ENCODE measurements at places on chromosomes 4 and X.

GRCh38 chr4:171334549-171334948, 478.7 kb upstream of the GALNTL6 start:
- no peak for DNase-seq

DNA sequence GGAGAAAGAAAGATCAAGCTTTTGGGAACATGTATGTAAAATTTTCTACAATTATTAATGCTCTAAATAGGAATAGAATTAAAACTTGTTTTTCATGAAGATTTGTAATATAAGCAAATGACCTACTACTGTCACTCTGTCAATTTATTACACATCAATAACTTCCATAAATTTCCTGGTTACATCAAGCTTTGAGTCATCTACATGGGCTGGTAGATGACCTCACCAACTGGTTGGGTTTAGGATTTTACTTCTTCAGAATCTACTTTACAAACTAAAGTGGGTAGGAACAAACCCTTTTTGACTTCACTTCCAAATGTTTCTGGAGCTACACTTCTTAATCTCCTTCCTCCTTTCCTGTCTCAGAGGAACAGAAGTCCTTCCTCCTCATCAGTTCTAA, 12.0 kb upstream of the LRAT start:
- peak; percentile 5 for DNase-seq

- DNase-seq = no peak
These were observed 50.0 kb downstream of the SLC39A8 start for GRCh38 chr4:102295153-102295862.

- no peak for DNase-seq
These were observed 48.5 kb downstream of the KLHL8 start for GRCh38 chr4:87171944-87172343.

DNA sequence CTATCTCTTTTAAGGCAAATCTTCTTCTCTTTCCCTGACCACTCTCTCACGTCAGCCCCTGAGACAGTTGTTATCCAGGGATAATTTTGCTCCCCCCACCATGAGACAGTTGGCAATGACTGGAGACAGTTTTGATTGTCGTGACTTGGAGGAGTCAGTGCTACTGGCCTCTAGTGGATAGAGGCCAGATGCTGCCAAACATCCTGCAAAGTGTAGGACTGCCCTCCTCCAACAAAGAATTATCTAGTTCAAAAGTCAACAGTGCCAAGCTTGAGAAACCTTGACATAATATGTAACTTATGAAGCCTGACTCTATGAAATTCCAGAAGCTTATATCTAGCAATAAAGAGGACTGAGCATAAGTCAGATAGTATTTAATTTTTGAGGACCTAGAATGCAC, 502.1 kb upstream of the IGFBP7 start:
- peak; percentile 5 for DNase-seq

- DNase-seq = no peak
These were observed 11.9 kb downstream of the BMX start for GRCh38 chrX:15512401-15512965.

GRCh38 chr4:73862322-73862721, 6.9 kb upstream of the CXCL1 start:
- DNase-seq = no peak

- peak; percentile 1 for DNase-seq
These were observed 732.5 kb upstream of the AGA start for GRCh38 chr4:178174756-178175155.

GRCh38 chrX:119482041-119482440, 13.8 kb downstream of the SLC25A5 start:
- DNase-seq = no peak

GRCh38 chr4:169256101-169256612, 14.6 kb downstream of the SH3RF1 start:
- DNase-seq = no peak

- DNase-seq = no peak
These were observed 31.8 kb upstream of the MAGEA4 start for GRCh38 chrX:151880895-151881294.

GRCh38 chr4:32462944-32463343, 1742.8 kb downstream of the PCDH7 start:
- DNase-seq = peak; percentile 66

GRCh38 chr4:128800701-128801284, 8.7 kb upstream of the JADE1 start:
- DNase-seq = no peak

GRCh38 chr4:169975131-169975837, 50.9 kb downstream of the MFAP3L start:
- DNase-seq = no peak

GRCh38 chr4:76606645-76607265, 171.7 kb downstream of the SHROOM3 start:
- DNase-seq = no peak

- no peak for DNase-seq
These were observed 842.1 kb upstream of the INTU start for GRCh38 chr4:126790633-126791032.

DNA sequence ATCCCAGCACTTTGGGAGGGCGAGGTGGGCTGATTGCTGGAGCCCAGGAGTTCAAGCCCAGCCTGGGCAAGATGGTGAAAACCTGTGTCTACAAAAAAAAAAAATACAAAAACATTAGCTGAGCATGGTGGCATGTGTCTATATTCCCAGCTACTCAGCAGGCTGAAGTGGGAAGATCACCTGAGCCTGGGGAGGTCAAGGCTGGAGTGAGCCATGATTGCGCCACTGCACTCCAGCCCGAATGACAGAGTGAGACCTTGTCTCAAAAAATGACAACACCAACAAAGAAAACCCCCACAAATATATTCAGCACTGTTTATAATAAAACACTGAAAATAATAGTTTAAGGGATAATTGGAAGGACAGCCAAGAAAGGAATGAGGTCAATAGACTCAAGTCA, 3.6 kb upstream of the ELOVL6 start:
- DNase-seq = no peak

DNA sequence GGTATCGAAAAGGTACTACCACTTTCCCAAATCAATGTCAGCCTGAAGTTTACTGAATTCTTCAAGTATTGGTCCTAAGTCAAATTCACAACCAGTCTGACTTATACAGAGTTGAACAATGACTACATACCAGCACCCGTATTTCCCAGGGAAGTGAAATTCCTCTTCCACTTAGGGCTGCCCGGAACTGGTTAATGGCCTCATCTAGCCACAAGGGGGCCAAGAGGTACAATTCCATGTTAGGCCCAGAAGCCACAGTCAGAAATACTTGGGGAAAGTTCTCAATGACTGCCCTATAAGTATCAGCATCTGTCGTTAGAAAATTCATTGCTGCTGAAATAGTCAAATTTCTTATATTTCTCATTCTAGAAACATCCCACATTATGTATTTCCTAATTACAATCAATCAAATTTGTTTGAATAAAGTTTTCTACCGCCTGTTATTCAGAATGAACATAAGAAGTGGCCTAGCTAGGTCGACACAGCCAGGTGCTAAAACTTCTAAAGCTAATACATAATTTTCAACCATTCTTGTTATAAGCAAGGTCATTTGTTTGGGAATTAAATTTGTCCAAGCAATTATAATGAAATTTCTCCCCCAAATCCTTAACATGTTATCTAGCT, 5.6 kb upstream of the PCDH7 start:
- DNase-seq = peak; percentile 83

DNA sequence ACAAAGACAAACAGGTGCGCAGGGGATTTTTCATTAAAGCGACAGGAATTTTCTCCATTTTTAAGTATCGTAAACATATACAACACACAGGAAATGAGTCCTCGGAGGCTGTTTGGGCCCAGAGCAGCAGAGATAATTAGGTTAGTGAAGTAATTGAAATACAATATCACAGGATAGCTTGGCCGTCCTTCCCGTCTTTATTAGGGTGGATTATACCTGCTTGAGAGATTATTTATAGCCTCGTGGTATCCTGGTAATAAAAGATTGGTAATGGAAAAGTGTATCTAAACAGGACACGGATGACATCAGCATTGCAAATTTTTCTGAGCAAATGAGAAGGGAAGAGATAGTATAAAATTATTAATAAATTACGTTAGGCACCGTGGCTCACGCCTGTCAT, 68.2 kb downstream of the CRLF2 start:
- no peak for DNase-seq

GRCh38 chr4:123974386-123975149, 578.0 kb downstream of the SPRY1 start:
- DNase-seq = no peak

GRCh38 chr4:55183926-55184599, 58.7 kb upstream of the KDR start:
- DNase-seq = peak; percentile 68

DNA sequence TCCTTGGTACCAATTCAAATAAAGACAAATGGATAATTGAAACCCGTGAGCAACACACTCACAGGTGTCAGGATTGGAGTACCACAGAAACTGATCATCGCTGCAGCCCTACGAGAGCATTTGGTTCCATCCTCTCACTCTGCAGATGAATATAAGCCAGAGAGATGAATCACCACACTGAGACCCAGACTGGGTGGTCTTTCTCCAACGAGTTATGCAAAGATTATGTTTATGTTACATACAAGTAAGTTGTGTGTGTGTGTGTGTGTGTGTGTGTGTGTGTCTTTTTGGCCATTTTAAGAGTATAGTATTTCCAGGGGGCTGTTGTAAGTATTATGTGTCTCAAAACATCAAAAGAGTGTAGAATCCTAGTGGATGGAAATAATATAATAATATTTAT, 329.5 kb upstream of the ZFP42 start:
- DNase-seq = no peak

- DNase-seq = no peak
These were observed 76.7 kb upstream of the ARHGAP24 start for GRCh38 chr4:85398276-85398675.

DNA sequence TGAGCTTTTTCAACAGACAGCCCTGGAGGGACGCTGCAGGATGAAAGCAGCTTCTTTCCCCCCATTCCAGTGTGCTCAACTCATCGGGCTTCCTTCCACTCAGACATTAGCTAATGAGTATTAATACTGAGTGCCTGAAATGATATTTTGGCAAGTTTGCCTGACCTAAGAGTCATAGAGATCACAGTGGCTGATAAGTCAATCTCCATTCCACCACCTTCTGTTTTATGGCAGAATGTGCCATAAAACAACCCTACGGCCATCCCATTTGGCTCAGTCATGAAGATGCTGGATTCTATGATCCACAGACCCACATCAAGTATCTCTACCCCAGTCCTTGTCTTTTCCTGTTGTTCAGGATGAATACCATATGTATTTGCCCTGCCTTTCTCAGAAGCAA, 48.3 kb upstream of the MAB21L2 start:
- no peak for DNase-seq

GRCh38 chr4:17173300-17173699, 274.9 kb upstream of the LDB2 start:
- peak; percentile 9 for DNase-seq

DNA sequence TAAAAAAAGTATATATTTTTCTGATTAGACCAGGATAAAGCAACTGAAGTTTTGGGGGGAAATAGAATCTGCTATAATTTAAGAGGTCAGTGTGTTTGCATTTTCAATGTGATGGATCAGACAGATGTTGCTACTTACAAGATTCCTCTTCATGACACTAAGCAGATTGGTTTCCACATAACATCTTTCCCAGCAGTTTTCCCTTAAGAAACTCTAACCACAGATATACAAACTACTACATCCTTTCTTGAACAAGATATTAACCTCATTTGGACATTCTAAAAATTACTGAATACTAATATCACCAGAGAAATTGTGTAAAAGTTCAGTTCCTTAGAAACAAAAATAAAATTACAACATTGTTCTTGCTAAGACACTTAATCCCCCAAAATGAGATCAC, 106.7 kb upstream of the GUCY1A1 start:
- no peak for DNase-seq

DNA sequence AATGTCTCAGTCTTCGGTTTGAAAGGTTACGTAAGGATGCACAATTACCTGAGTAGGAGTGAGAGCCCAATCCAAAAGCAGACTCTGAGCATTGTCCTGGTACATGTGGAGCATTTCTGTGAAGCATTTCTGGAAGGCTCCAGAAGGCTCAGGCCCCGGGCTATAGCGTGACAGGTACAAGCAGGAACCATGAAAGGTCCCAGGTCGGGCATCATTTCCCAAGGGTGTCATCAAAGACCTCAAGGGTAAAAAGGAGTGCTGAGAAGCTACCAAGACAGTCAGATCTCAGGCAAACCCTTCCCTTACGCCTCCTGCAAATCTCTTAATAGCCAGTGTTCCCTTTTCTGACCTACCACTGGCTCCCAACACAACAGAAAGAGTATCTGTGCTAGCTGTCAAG, 30.8 kb downstream of the GPC4 start:
- no peak for DNase-seq

DNA sequence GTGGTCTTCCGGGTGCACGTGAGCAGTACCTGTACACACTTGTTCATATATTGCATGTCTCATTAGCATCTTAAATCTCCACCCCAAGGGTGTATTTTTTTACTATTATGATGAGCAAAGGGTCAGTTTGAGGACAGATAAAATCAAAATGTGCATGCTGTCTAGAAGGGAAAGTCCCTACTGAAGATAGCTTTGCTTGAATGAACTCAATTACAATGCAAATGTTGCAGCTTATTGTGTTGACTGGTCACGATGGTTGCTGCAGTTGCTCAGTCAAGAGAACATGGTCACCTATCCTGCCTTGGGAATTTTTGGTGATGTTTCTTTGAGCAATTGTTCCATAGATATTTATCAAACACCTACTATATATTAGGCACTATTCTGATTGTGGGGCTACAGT, 103.8 kb upstream of the MID1IP1 start:
- DNase-seq = no peak

- peak; percentile 74 for DNase-seq
These were observed 486 bp downstream of the ABLIM2 start for GRCh38 chr4:8157944-8158709.

GRCh38 chr4:43277003-43277402, 384.5 kb downstream of the GRXCR1 start:
- no peak for DNase-seq

DNA sequence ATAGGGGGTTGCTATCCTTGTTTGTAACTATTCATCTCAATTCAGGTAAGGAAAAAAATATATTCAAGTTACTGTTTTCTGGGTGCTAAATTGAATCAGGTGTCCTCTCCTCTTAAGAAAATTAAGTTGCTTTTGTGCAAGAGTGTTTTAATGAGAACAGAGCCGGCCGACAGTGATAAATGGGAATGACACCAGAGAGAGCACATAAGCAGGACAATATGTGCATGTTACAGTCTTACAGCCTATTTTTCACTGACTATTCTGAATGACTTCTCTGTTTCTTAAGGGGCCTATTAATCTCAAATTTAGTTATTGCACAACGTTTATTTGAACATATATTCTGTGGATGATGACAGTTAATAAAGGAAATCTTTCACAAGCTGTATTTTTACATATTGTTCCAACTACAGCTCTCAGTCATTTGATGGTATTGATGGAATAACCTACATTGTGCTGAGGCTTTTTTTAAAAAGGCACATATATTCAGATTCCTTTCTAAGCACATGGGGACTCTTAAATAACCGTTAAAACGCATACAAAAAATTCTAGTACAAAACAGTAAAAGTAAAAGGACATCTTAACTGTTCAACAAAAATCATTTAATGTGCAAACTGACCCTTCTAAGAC, 68.4 kb downstream of the SLC10A7 start:
- no peak for DNase-seq

Measured in DMS53 (cell line).